Upper lobe of right lung (tissue), 1 donor: ENCODE measurements at places on chromosomes 16 and 17. TPM values are rescaled to one million over a fixed set of nuclear protein-coding genes. Genes with fewer than 3 reads are reported as not detected.

The CX3CL1 gene
- total RNA-seq: 47.5 TPM

The YPEL3 gene
- 93.6 TPM for total RNA-seq

The C16orf86 gene
- total RNA-seq: 3.8 TPM

The DLX4 gene
- total RNA-seq: 2.1 TPM

The TUBG1 gene
- 29.2 TPM for total RNA-seq

The XAF1 gene
- 89.0 TPM for total RNA-seq

- DNase-seq: no peak
- no peak overlapping the region for H3K4me3 ChIP-seq
- H3K36me3 ChIP-seq: no peaks in the 10 kb centered on the region
- H3K27me3 ChIP-seq: no peaks in the 10 kb centered on the region
Observed at GRCh38 chr16:13041646-13042290, 140.4 kb downstream of the SHISA9 start.

GRCh38 chr16:25366078-25366477, 108.4 kb upstream of the ZKSCAN2 start:
- no peaks in the 10 kb centered on the region for H3K27me3 ChIP-seq
- no peaks in the 10 kb centered on the region for H3K4me1 ChIP-seq
- no peak overlapping the region for H3K27ac ChIP-seq
- H3K4me3 ChIP-seq: no peak overlapping the region
- DNase-seq: no peak

GRCh38 chr17:19415806-19416775, 5.1 kb downstream of the RNF112 start:
- H3K4me3 ChIP-seq: no peak overlapping the region
- DNase-seq: no peak
- H3K36me3 ChIP-seq: no peaks in the 10 kb centered on the region
- H3K4me1 ChIP-seq: no peaks in the 10 kb centered on the region
- no peak overlapping the region for H3K27ac ChIP-seq

DNA sequence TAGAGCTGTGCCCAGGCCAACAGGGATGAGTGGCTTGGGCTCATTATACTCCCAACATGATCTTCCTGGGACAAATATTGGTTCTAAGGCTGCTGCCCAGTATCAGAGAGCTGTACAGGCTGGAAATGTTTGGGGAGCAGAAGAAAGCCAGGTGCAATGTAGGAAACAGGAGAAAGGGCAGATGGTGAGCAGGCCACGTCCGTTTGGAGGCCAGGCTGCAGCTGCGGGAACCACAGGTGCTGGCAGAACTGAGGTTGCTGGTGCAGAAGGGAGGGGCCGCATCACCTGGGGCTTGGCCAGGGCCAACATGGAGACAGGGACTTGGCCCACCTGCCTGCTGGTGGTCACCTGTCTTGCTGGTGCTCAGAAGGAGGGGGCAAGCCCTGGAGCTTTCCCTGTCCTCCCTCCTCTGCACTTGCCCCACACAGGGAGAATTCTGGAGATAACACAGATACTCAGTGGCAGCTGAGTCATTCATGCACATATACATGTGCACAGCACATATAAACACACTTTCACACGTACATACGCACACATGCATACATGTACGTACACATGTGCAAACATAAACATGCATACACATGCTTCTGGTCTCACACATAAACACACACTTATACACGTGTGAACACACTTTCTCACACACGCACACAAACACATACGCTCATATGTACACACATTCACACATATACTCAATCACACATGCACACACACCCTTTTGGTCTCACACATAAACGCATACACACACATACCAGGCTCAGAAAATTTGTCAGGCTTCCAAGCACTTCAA, 67.7 kb downstream of the WSCD1 start:
- H3K36me3 ChIP-seq: no peaks in the 10 kb centered on the region
- no peak overlapping the region for H3K27ac ChIP-seq
- H3K4me1 ChIP-seq: no peaks in the 10 kb centered on the region

DNA sequence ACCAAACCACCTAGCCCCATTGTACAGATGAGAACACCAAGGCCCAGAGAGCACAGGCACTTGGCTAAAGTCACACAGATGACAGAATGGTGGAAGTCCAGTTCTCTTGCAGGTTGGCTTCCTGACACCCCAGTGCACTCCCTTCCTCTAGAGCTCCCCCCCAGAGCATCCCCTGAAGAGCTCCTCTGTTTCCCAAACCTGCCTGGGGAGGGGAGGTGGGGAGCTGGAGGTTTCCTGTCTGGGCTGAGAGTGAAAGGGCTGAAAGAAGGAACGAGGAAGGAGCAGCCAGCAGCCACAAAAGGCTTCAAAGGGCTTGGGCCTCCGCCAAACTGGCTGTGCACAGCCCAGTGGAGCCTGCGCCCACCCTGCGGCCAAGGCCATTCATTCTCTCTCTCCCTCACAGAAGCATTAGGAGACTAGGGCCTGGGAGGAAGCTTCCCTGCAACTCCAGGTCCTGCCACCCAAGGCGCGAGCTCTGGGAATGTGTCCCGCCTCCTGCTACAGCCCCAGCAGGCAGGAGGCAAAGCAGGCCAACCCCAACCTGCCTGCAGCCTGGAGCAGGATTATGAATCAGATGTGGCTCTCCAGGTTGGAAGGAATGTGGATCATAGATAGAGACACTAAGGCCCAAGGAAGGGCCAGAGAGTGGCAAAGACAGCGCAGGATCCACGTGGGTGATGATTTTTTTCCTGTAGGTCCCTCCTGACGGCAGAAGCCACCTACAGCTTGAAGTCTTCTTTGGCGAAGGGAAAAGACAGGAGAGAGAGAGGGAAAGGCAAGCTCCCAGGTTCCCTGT, 913 bp downstream of the SLC13A5 start:
- no peak overlapping the region for H3K4me3 ChIP-seq
- DNase-seq: no peak
- peaks cover 52% of the 10 kb centered on the region for H3K27me3 ChIP-seq
- no peak overlapping the region for H3K27ac ChIP-seq
- H3K4me1 ChIP-seq: peaks cover 11% of the 10 kb centered on the region

GRCh38 chr16:56938664-56939513, 6.9 kb downstream of the HERPUD1 start:
- peaks cover 75% of the 10 kb centered on the region for H3K4me1 ChIP-seq
- H3K27ac ChIP-seq: no peak overlapping the region
- no peaks in the 10 kb centered on the region for H3K27me3 ChIP-seq
- peaks cover 99% of the 10 kb centered on the region for H3K36me3 ChIP-seq
- H3K4me3 ChIP-seq: no peak overlapping the region

GRCh38 chr16:3059041-3059722, 6.3 kb upstream of the IL32 start:
- no peaks in the 10 kb centered on the region for H3K27me3 ChIP-seq
- H3K4me1 ChIP-seq: peaks cover 20% of the 10 kb centered on the region
- peak; percentile 95 for DNase-seq
- H3K27ac ChIP-seq: peak overlapping the region; percentile 82
- H3K4me3 ChIP-seq: peak overlapping the region; percentile 86

DNA sequence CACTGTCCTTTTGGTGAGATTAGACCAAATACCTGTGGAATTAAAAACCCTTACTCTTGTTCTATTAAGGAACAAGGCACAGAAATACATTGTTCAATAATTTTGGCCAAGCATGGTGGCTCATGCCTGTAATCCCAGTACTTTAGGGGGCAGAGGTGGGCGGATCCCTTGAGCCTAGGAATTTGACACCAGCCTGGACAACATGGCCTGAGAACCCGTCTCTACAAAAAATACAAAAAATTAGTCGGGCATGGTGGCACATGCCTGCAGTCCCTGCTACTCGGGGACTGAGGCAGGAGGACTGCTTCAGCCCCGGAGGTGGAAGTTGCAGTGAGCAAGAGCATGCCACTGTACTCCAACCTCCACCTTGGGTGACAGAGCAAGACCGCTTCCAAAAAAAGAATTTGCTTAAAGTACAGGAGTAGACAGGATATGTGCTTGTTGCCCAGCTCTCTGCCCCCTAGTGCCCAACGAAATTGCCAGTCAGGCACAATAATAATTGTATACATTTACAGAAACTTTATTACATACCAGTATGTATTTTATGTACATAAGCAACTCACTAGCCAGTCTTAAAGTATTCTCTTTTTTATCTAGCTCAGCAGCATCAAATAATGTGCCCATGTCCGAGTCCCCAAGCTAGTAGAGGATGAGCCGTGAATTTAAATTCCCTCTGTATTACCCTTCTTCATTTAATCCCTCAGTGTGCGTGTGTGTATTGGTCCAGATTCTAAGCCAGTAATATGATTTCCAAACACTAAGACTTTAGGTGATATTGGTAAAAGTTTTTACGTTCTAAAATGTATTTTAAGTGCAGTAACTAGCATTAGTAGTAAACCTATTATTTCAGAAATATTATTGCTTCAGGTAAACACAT, 1.4 kb downstream of the THUMPD1 start:
- peak overlapping the region; percentile 99 for H3K27ac ChIP-seq
- peaks cover 27% of the 10 kb centered on the region for H3K4me1 ChIP-seq
- H3K4me3 ChIP-seq: peak overlapping the region; percentile 99
- H3K36me3 ChIP-seq: peaks cover 38% of the 10 kb centered on the region

GRCh38 chr16:10751291-10751697, 7.7 kb downstream of the NUBP1 start:
- H3K36me3 ChIP-seq: peaks cover 73% of the 10 kb centered on the region
- peaks cover 5% of the 10 kb centered on the region for H3K4me1 ChIP-seq
- no peak for DNase-seq
- no peaks in the 10 kb centered on the region for H3K27me3 ChIP-seq

- peak; percentile 63 for DNase-seq
- no peaks in the 10 kb centered on the region for H3K36me3 ChIP-seq
- H3K4me3 ChIP-seq: no peak overlapping the region
- H3K27ac ChIP-seq: peak overlapping the region; percentile 65
- peaks cover 52% of the 10 kb centered on the region for H3K4me1 ChIP-seq
- H3K27me3 ChIP-seq: no peaks in the 10 kb centered on the region
Observed at GRCh38 chr17:76544546-76545365, 4.9 kb downstream of the PRCD start.

DNA sequence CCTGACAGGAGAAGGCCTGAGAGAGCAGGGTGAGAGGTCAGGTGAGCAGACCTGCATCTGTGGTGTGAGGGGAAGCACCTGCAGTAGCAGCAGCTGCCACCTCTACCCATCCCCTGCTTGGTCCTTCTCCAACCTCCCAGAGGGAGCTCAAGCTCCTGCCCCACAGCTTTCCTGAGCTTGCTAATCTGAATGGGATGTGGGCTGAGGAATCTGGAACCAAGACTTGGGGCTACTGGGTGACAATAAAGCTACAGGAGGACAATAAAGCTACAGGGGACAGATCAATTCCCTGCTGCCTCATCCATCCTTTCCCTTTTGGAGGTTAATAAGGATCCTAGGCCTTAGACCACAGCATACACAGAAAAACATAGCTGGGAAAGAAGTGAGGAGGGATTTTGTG, 4.9 kb upstream of the TBX4 start:
- H3K4me3 ChIP-seq: no peak overlapping the region
- no peaks in the 10 kb centered on the region for H3K36me3 ChIP-seq
- H3K27ac ChIP-seq: no peak overlapping the region
- H3K4me1 ChIP-seq: peaks cover 16% of the 10 kb centered on the region
- peaks cover 36% of the 10 kb centered on the region for H3K27me3 ChIP-seq

- DNase-seq: no peak
- H3K27me3 ChIP-seq: no peaks in the 10 kb centered on the region
- no peaks in the 10 kb centered on the region for H3K4me1 ChIP-seq
- no peak overlapping the region for H3K27ac ChIP-seq
Observed at GRCh38 chr17:27153005-27153404, 140.9 kb upstream of the WSB1 start.

DNA sequence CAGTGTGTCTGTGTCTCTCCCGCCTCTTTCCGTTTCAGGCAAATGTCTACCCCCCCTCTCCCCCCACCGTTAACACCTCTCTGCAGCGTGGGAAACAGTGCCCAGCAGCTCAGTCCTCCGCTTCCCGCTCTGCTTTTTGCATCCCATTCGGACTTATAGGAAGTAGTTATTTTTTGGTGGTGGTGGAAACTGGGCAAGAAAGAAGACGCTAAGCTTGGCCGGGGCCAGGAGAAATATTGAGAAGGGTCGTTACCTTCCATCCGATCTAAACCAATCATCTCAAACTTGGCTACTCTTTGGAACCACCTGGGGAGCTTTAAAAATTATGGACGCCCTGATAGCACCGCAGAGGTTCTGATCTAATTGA, 499 bp upstream of the HLF start:
- no peaks in the 10 kb centered on the region for H3K36me3 ChIP-seq
- peaks cover 30% of the 10 kb centered on the region for H3K27me3 ChIP-seq
- no peak overlapping the region for H3K27ac ChIP-seq
- peaks cover 14% of the 10 kb centered on the region for H3K4me1 ChIP-seq
- no peak for DNase-seq
- peak overlapping the region; percentile 64 for H3K4me3 ChIP-seq

DNA sequence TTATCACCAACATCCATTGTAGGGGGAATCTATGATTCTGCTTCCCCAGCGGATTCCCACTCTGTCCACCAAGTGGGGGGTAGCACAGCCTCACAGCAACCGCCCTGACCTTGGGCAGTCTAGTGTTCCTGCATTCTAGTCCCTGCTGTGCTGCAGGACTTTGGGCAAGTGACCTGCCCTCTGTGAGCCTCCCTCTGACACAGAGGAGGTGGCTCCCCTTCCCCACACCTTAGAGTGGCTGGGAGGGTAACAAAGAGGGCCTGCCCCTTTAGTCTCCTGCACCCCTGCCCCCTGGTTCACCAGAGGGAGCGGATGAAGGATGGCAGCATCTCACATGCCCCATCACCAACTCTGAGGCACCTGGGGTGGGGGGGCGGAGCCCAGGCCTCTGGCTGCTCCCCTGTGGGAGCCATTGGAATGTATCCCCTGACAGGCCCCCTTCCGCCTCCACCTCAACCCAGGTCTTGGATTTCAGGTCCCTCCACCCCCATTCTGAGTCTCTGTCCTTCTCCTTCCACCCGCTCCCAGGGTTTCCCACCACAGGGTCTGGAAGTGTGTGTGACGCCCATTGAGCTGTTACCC, 10.1 kb downstream of the GAS2L2 start:
- H3K27me3 ChIP-seq: peaks cover 47% of the 10 kb centered on the region
- H3K36me3 ChIP-seq: no peaks in the 10 kb centered on the region
- peaks cover 8% of the 10 kb centered on the region for H3K4me1 ChIP-seq
- H3K4me3 ChIP-seq: no peak overlapping the region
- peak; percentile 45 for DNase-seq

DNA sequence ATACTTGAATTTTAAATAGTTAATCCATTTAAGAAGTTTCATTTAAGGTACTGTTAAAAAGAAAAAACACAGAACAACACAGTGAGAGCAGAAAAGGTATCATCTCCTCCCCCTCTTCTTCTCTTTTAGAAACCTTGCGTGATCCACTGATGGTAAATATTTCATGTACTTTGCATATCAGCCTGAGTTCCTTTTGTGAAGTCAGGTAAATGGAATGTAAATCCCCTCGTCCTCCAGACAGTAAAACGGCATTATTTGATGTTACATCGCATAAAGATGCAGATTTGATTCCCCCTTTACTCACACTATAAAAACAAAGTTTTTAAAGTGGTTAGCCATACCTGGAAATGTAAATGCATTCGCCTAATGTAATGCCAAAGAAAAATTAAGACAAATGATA, 234.4 kb downstream of the WWOX start:
- H3K4me3 ChIP-seq: no peak overlapping the region
- no peak for DNase-seq
- H3K27me3 ChIP-seq: no peaks in the 10 kb centered on the region
- H3K4me1 ChIP-seq: no peaks in the 10 kb centered on the region
- no peak overlapping the region for H3K27ac ChIP-seq

- DNase-seq: peak; percentile 82
- H3K27me3 ChIP-seq: peaks cover 5% of the 10 kb centered on the region
- peak overlapping the region; percentile 79 for H3K27ac ChIP-seq
Observed at GRCh38 chr16:66926961-66927436, 1.7 kb upstream of the RRAD start.
